Activated CD8-positive, alpha-beta memory T cell treated with anti-CD3 and anti-CD28 coated beads for 24 hours (primary cell): ENCODE measurements at places on chromosomes 7 and 10.

- DNase-seq: no peak
Measured at GRCh38 chr10:17064435-17064834, 65.2 kb downstream of the CUBN start.

GRCh38 chr10:67933199-67933598, 48.7 kb downstream of the SIRT1 start:
- no peak for DNase-seq

DNA sequence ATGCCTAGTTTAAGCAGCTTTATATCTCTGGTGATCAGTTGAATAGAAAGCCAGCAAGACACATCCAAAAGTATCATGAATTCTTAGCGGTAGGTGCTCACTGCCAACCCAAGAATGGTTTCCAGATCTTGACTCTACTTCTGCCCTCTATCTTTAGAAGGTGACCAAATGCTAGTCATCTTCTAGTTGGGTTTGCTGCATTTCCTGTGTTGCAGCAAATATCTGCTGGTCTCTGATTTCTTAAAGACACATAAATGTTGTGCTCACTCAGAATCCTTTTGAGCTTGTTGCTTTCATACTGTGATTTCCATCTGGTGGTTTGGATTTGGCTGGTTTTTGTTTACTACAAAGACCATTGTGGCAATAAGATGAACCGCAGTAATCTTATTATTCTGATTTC, 2.2 kb downstream of the CDC123 start:
- no peak for DNase-seq

DNA sequence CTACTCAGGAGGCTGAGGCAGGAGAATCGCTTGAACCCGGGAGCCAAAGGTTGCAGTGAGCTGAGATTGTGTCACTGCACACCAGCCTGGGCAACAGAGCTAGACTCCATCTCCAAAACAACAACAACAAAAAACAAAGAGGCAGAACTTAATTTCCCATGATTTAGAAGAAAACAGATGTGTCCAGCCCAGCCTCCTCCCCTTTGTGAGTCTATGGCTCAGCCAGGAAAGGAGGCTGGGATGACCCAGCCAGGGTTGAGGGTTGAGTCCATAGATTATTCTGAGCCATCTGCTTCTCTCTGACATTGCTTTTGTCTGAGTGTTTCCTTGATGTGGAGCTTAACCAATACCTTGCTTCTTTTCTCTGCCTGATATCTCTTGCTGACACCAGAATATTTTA, 994.1 kb downstream of the TYW1 start:
- DNase-seq: no peak

DNA sequence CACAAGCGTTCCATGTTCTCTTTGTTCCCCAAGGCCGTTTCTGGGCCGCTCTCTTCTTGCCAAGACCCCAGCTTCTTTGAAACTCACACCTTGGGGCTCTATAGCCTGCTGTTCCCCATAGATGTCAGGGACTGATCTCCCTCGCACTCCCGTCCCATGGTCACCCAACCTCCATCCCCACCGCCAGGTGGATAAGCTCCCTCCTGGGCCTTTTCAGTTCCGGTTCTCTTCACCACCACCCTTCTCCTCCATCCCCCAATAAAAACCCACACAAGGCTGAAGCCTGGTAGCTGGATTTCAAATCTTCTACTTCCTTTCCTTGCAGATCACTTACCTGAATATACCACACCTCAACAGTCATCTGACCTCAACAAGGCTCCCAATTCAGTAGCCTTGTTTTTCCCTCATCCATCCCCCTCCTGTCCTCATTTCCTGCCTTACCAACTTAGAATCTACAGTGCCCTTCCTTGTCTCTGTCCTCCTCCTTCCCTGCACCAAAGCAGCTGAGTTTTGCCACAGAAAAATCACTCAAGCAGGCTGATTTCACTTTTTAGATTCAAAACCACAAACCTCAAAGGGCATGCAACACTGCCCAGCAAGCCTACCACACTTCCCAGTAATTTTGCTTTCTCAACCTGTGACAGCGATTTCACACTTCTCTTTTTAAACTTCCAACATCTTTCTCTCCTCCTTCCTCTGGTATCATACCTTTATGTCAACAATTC, 7.7 kb downstream of the SLC37A3 start:
- DNase-seq: no peak

GRCh38 chr7:56028942-56029630, 22.2 kb downstream of the PSPH start:
- no peak for DNase-seq

GRCh38 chr10:128420623-128421022, 294.4 kb upstream of the MKI67 start:
- DNase-seq: no peak

- no peak for DNase-seq
Measured at GRCh38 chr10:78960316-78960800, 108.4 kb upstream of the ZMIZ1 start.

- no peak for DNase-seq
Measured at GRCh38 chr10:16799621-16800020, 17.6 kb downstream of the RSU1 start.

DNA sequence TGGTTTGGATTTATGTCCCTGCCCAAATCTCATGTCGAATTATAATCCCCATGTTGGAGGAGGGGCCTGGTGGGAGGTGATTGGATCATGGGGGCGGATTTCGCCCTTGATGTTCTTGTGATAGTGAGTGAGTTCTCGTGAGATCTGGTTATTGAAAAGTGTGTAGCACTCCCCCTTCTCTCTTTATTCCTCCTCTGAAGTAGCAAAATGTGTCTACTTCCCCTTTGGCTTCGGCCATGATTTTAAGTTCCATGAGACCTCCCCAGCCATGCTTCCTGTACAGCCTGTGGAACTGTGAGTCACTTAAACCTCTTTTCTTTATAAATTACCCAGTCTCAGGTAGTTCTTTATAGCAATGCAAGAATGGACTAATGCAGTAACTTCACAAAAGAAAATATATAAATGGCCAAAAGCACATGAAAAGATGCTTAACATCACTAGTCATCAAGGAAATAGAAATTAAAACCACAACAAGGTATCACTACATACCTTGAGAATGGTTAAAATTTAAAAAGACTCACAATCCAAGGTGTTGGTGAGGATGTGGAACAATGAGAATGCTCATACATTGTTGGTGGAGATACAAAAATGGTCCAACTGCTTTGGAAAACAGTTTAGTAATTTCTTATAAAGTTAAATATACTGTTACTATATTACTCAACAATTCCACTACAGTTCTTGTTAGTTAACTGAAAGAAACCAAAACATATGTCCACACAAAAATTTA, 218.7 kb downstream of the SNX10 start:
- DNase-seq: no peak

GRCh38 chr7:128120976-128121490, 89.8 kb upstream of the LRRC4 start:
- no peak for DNase-seq

DNA sequence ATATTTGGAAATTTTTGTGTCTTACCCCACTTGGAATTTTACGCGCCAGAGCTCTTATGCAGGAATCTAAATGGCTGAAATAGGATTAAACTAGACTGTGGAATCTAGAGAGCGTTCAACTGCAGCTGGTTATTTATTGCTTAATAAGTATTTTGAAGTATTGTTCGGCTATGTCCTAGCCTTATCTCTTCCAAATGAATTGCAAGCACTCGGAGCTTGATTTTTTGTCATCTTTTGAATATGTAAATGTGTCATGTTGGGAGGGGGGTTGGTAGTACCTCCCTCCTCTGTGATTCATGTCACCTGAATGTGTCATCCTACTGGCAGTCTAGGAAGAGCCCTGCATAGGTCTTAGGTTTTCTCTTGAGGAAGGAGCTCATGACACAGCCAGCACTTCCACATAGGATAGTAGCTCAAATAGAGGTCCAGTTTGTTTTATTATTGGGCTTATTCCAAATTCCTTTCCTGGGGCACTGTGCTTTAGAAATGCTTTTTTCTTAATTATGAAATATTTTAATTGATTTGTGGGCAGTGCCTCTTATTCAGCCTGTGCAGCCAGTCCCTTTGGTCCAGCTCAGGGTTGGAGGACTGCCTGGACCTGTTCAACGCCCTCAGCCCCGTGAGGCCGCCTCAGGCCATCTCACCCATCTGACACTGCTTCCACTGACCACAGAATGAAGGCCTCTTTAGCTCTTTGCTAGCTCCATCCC, 22.5 kb upstream of the TRIL start:
- DNase-seq: no peak

- no peak for DNase-seq
Measured at GRCh38 chr7:33870120-33870519, 35.2 kb upstream of the BMPER start.

DNA sequence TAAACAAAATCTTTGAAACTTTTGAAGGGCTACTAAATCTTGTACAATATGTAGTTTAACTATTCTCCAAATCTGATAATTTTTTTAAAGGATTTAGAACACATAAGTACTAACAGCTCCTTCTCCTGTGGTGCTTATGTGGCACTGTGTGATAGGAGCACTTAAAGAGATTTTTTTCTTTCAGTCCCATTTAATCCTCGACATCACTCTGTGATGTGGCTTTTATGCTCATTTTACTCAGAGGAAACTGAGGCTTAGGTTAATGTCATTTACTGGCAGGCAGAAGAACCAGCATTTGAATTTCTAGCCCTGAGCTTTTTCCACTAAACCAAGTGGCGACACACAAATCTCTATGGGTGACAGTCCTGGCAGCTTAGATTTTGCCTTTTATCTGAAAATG, 92.4 kb downstream of the SAMD9 start:
- no peak for DNase-seq
